ENCODE measurements at places on chromosomes 11 and 22.

DNA sequence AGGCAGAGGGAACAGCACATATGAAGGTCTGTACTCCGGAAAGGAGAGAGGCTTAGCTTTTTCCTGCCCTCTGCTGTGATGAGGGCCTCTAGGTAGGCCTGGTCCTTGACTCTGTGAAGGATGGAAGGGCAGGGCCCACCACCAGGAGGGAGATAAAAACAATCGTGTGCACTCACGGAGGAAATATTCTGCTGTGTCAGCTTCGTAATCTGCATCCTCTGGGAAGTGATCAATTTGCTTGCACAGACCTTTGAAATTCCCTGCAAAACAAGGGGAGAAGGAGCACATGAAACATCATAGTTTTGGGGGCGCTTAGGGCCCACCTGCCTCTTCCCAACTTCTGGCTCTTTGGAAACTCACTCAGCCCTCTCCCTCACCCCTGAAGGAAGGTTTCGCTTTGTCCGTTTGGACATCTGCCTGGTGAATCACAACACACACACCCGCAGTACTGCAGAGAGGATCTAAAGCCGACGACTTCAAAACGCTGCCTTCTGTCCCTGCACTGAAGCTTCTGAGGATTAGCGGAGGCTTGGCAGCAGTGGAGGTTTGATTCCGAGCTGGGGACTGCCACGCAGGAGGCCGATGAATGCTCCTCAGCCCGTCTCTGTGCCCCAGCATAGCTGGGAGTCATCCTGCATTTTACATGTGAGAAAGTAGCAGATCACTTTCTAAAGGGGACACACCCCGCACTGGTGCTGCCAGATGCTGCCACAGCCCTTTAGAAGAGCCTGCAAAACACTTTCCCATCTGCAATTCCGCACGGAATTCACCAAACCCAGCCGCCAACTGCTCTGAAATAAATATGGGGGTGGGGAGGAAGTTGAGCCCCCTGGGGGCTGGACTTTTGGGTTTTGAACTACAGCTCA, 58.6 kb upstream of the EIF3D start:
- no peak for DNase-seq

DNA sequence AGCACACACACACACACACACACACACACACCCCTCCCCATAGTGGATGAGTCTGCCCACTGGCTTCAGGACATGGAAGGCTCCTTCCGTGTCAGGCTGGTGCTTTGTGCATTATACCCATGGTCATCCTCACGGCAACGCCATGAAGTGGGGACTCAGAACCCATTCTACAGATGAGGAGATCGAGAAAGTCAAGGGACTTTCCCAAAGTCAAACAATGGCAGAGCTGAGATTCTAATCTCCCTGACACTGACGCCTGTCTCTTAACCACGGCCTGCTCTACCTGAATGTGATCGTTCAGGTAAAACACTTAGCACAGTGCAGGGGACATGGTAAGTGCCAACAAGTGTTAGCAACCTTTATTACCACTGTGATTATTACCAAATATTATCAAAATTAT, 4.3 kb upstream of the MN1 start:
- no peak for DNase-seq

GRCh38 chr11:54930930-54931329, 224.3 kb downstream of the OR4A5 start:
- DNase-seq: no peak

DNA sequence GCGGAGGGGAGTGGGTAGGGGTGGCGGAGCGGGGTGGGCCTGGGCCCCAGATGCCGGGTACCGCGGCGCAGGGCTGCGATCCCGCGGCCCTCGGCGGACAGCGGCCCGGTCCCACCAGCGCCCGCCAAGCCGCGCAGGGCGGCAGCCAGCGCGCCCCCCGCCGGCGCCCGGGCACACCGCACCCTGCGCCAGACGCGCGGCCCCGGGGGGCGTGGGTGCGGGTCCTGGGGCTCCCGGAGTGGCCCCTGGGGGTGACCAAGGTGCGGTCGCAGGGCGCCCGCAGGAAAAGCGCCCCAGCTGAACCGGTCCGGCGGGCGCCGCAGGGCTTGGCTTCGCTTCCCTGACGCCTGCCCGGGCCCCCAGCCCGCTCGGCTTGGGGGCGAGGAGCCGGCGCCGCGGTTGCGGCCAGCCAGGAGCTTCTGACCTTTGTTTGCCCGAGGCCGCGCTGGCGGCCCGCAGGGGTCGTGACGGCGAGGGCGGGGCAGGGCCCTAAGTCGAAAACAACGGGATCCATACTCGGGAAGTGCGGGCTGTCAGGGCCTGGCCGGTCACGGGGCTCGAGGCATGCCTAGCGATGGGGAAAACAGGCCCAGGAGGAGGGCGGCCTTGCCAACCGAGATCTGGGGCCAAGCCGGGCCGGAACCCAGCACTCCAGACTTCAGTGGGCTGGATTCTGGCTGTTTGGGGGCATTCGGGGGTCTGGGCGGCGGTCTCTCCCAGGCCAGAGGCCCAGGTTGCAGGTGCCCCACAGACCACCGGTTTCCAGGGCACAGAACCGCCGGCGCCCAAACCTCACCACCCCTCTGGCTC, 581 bp upstream of the AP5B1 start:
- DNase-seq: no peak

- DNase-seq: no peak
Observed at GRCh38 chr11:12131943-12132789, 21.8 kb downstream of the MICAL2 start.

- no peak for DNase-seq
Observed at GRCh38 chr22:19203834-19204233, 25.3 kb upstream of the SLC25A1 start.

- DNase-seq: no peak
Observed at GRCh38 chr11:118175993-118176777, at the start of gene SCN2B. Gene SCN2B, minus strand, starts transcription at chr11:118176639. Its CDS starts 208 bp downstream, at chr11:118176431.

GRCh38 chr11:105790840-105791239, 181.0 kb downstream of the GRIA4 start:
- DNase-seq: no peak

- DNase-seq: no peak
Observed at GRCh38 chr11:20397281-20397680, 9.8 kb downstream of the PRMT3 start.

DNA sequence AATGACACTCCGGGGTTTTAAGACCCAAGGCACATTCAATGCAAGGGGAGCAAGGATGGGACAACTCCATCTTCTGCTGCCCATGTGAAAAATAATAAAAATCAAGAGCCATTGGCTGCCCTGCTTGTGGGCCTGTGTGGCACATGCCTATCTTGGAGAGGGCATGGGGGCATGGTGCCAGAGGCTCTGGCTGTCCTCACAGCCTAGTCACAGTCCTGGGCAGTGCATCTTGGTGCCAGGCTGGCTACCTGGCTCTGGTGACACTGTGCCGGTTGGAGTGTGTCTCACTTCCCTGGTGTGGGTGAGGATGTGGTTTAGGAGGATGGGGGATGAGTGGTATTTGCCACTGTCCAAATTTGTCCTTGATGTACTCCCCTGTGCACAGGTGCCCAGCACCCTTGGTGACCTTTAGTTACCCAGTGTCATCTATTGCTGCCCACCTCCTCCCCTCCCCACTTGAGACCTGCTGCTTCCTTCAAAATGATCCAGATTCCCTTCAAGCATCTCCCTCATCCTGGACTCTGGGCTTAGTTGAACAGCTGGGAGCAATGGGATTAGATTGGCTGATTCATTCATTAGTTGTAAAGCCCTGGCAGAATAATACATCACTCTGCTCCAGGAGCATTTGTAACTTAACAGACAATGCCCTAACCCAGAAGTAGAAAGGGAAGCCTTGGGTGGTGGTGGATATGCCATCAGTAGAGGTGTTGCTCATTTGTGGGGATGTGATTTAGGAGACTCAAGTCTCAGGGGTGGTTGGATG, 4.6 kb downstream of the TMEM86A start:
- DNase-seq: no peak

DNA sequence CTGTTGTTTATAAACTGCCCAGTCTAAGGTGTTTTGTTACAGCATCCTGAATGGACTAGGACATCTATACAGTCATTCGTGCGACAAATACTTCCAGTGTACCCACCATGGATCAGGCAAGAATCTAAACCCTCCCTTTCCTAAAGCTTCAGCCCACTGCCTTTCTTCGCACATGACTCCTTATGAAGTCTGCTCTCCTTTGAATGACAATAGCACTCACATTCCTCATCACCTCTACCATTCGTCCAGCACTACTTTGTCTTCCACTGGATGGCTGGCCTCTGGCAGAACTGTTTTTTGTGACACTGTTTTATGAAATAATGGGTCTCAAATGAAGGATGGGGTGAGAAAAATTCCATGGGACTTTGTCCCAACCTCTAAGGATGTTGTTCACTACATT, 89.8 kb upstream of the LIN7C start:
- DNase-seq: no peak

- no peak for DNase-seq
Observed at GRCh38 chr22:44972363-44973083, 37.3 kb downstream of the PHF21B start.

DNA sequence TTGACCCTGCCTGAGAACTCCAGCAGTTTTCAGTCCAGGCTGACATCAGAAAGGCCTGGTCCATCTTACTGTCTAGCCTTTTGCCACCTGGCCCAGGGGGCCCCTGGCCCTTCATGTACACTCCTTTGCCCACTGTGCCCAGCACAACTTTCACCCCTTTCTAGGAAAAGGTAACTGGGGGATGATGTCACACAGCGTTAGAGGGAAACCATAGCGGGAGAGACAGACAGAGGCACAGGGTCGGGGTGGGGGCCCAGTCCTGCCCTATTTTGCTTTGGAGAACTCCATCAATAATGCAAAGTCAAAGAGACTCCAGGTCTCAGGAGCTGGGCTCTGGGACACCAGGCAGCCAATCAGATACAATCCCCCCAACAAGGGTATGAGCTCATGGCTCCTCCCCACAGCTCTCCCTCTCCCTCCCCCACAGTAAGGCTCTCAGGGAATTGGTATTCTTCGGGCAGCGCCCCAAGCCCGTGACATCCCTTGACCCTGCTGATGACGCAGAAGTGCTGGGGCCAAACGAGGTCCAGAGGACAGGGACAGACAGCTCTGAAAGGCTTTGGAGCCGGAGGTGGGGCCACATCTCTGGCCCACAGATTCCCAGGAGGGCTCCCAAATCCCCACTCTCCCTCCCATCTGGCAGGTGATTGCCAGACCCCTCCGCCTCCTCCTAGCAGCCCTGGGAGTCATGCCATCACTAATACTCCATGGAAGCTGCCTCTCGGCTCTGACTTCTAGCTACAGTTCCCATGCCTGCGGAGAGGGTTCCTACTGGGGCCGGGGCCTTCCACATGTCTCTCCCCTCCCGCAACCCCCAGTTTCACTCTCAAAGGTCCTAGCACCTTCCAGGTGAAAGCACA, 5.9 kb downstream of the USP2 start:
- no peak for DNase-seq

- DNase-seq: no peak
Observed at GRCh38 chr11:2569731-2570210, 125.0 kb downstream of the KCNQ1 start.

GRCh38 chr22:34841331-34841771, 224.6 kb upstream of the ISX start:
- DNase-seq: no peak

DNA sequence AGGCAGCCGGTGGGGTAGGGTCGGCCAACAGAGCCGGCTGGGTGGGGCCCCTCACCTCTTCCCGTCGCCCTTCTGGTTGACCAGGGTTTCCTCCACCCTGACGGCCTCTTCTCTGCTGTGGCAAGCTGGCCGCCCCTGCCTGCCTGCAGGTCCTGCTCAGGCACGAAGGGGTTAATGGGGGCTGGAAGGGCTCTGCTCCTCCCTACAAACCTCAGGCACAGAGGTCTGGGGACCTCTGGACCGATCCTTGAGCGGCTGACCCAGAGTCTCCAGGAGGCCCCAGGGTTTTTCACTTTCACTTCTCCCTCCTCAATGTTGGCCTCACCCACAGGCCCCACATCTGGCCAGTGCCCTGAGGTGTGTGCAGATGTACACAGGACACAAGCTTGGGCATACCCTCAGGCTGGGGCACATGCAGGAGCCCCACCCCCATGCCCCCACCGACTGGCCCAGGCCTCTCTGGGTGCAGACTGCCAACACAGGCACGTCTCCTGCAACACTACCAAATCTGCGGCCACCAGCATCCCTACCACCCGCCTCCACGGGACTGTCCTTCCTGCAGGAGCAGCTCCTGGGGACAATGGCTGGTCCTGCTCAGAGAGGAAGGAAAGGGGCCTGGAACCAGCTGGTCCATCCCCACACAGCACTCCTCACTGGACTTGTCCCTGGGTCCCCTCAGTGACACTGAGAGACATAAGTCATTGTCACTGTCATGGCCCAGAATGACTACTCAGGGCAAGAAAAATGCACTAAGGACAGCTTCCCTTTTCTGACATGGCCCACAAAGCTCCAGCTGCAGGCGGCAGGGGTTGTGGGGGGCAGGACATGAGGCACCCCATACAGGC, 3.2 kb upstream of the TBX1 start:
- DNase-seq: no peak

DNA sequence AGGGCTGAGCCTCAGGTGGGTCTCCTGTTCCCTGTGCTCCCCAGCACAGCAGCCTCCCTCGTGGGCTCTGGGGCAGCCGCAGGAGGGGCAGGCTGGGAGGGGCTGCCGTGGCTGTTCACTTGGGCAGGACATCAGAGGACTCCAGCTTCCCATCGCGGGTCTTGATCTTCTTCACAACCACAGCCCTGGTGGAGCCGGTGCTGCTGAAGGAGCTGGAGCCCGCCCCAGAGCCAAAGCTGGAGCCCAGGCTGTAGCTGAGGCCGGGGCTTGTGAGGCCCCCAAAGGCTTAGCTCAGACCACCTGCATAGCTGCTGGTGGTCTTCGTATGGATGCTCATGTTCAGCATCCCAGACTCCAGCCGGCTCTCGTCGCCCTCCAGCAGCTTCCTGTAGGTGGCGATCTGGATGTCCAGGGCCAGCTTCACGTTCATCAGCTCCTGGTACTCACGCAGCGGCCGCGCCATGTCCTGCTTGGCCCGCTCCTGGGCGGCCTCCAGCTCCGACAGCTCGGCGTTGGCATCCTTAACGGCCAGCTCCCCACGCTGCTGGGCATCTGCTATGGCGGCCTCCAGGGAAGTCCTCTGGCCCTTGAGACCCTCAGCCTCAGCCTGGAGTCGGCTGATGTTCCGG, 126.1 kb downstream of the NECTIN1 start:
- DNase-seq: no peak

- no peak for DNase-seq
Observed at GRCh38 chr11:32302826-32303225, 132.5 kb downstream of the WT1 start.

GRCh38 chr11:73200256-73200655, 17.8 kb upstream of the P2RY2 start:
- no peak for DNase-seq

- DNase-seq: no peak
Observed at GRCh38 chr11:46351148-46351547, 3.9 kb downstream of the DGKZ start.

GRCh38 chr11:33988586-33989370, 62.8 kb upstream of the CAPRIN1 start:
- no peak for DNase-seq
